Activated naive CD4-positive, alpha-beta T cell treated with anti-CD3 and anti-CD28 coated beads for 36 hours (primary cell): ENCODE measurements at places on chromosomes 5 and 9. TPM values are rescaled to one million over a fixed set of nuclear protein-coding genes. Genes with fewer than 3 reads are reported as not detected.

DNA sequence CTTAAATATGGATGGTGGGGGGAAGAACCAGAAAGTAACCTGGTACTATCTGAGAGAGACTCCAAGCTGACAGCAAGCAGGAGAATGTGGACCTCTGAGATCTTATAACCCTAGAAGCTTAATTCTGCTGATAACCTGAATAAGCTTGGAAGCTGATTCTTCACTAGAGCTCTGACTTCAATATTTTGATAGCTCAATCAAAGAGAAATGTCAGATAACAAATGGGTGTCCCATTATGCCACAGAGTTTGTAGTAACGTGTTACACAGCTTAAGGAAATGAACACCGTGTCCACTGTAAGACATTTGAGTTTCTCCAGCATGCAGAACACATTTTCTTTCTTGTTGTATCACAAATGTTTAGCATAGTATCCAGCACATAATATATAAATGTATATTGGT lies 626.7 kb downstream of the CDH12 start:
- H3K27me3 ChIP-seq: no peaks in the 10 kb centered on the region
- H3K36me3 ChIP-seq: no peaks in the 10 kb centered on the region
- no peak overlapping the region for H3K4me3 ChIP-seq
- no peak overlapping the region for H3K27ac ChIP-seq
- no peaks in the 10 kb centered on the region for H3K4me1 ChIP-seq

GRCh38 chr5:125961150-125961549 lies 462.1 kb upstream of the GRAMD2B start:
- no peaks in the 10 kb centered on the region for H3K4me1 ChIP-seq
- no peaks in the 10 kb centered on the region for H3K27me3 ChIP-seq
- no peak overlapping the region for H3K27ac ChIP-seq
- DNase-seq: no peak
- no peak overlapping the region for H3K4me3 ChIP-seq

DNA sequence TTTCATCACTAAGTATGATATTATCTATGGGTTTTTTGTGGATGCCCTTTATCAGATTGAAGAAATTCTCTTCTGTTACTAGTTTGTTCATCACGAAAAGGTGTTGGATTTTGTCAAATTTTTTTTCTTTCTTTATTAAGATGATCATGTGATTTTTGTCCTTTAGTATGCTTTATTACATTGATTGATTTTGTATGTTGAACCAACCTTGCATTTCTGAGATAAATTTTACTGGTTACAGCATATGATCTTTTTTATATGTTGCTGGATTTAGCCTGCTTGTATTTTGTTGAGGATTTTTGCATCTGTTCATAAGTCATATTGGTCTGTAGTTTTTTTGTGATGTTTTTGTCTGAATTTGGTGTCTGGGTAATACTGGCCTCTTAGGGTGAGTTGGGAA lies 42.8 kb downstream of the RAD23B start:
- no peaks in the 10 kb centered on the region for H3K27me3 ChIP-seq
- no peak overlapping the region for H3K27ac ChIP-seq
- H3K4me3 ChIP-seq: no peak overlapping the region
- peaks cover 66% of the 10 kb centered on the region for H3K36me3 ChIP-seq
- peaks cover 14% of the 10 kb centered on the region for H3K4me1 ChIP-seq
- no peak for DNase-seq

- H3K4me3 ChIP-seq: no peak overlapping the region
- peaks cover 22% of the 10 kb centered on the region for H3K36me3 ChIP-seq
- no peak overlapping the region for H3K27ac ChIP-seq
These were observed 91.2 kb downstream of the UBE2R2 start for GRCh38 chr9:33908114-33908513.

DNA sequence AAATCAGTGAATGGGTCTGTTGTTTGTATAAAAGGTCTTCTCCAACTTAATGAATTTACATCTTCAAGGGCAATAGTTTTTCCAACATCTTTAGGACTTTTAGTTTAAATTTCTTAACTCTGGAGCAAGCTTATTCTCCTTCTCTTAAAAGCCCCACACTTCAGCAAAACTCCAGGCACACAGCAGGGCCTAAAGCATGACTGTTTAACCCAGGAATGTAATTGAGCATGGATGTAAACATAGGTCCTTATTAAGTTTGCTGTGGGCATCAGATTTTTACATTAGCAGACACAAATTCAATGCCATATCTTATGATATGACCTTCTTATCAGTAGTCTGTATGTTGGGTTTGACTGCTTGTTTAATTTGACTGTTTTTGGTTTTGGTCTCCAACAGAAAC lies 78.9 kb downstream of the ABCA1 start:
- peaks cover 16% of the 10 kb centered on the region for H3K36me3 ChIP-seq
- no peak overlapping the region for H3K4me3 ChIP-seq
- H3K27me3 ChIP-seq: no peaks in the 10 kb centered on the region
- H3K4me1 ChIP-seq: peaks cover 16% of the 10 kb centered on the region
- no peak for DNase-seq

- no peak overlapping the region for H3K4me3 ChIP-seq
- peaks cover 73% of the 10 kb centered on the region for H3K4me1 ChIP-seq
- no peaks in the 10 kb centered on the region for H3K36me3 ChIP-seq
- DNase-seq: no peak
- H3K27me3 ChIP-seq: no peaks in the 10 kb centered on the region
- no peak overlapping the region for H3K27ac ChIP-seq
These were observed 43.9 kb downstream of the RAPGEF1 start for GRCh38 chr9:131695836-131696460.

GRCh38 chr9:117945286-117945685 lies 241.1 kb downstream of the TLR4 start:
- no peak overlapping the region for H3K27ac ChIP-seq
- no peaks in the 10 kb centered on the region for H3K4me1 ChIP-seq
- DNase-seq: no peak
- no peaks in the 10 kb centered on the region for H3K36me3 ChIP-seq
- no peak overlapping the region for H3K4me3 ChIP-seq

GRCh38 chr5:73693573-73694061 lies 67.6 kb downstream of the ARHGEF28 start:
- H3K4me1 ChIP-seq: peaks cover 5% of the 10 kb centered on the region
- DNase-seq: peak; percentile 12
- H3K36me3 ChIP-seq: no peaks in the 10 kb centered on the region

- H3K27ac ChIP-seq: no peak overlapping the region
- H3K36me3 ChIP-seq: no peaks in the 10 kb centered on the region
- DNase-seq: no peak
- peaks cover 13% of the 10 kb centered on the region for H3K27me3 ChIP-seq
- peaks cover 7% of the 10 kb centered on the region for H3K4me1 ChIP-seq
These were observed 235.7 kb upstream of the ADAMTSL1 start for GRCh38 chr9:18238254-18238653.

C9orf153 gene
- 0.31 TPM for total RNA-seq

CTNND2 gene
- total RNA-seq: not detected

GRCh38 chr5:21817668-21818369 lies 1035.3 kb downstream of the CDH12 start:
- peaks cover 2% of the 10 kb centered on the region for H3K4me1 ChIP-seq
- H3K27me3 ChIP-seq: no peaks in the 10 kb centered on the region
- no peak overlapping the region for H3K4me3 ChIP-seq
- H3K36me3 ChIP-seq: no peaks in the 10 kb centered on the region
- H3K27ac ChIP-seq: no peak overlapping the region

C9orf50 gene
- total RNA-seq: not detected

DNA sequence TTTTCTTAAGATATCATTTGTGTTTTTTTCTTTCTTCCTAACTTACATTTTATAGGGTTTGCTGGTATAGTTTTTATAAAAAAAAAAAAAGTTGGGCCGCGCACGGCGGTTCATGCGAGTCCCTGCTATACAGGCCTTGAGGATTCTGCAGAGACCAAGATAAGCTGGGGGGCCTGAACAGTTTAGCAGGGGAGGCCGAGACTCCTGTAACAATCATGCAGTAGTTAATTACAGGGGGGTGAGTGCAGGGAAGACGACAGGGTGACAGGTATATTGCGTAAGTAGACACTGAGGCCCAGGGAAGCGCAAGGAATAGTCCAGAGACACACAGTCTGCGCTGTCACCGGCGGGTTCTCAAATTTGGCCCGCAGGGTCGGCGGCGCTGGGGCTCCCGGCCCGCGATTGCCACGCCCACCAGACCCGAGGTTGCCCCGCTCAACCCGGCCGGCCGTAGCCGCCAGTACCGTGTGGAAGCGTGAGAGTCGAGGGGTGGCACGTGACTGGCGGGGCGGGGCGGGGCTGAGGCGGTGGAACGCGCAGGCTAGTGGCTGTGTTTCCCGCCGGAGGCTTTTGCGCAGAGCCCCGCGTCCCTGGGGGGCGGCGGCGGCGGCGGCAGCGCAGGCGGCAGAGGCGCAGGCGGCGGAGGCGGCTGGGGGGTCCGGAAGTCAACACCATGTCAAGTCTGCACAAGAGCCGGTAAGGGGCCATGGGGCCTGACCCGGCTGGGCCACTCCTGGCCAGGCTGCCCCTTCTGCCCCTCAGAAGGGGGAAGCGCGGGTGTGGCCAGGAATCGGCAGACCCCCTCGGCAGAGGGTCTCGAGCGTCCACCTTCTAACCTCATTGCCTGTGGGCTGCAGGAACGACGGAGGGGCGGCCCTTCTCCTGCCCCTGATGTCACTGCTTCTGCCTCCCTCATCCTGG lies at the start of gene TBC1D13:
Gene TBC1D13, plus strand, starts transcription at position 573 of the 921 bp plus-strand sequence. Its CDS starts 101 bp downstream, at position 674.
- peak within 1 kb of the TSS; percentile 81 for H3K27ac ChIP-seq
- no peaks in the 10 kb centered on the region for H3K36me3 ChIP-seq
- peaks cover 26% of the 10 kb centered on the region for H3K4me1 ChIP-seq
- DNase-seq: peak; percentile 91
- H3K4me3 ChIP-seq: peak within 1 kb of the TSS; percentile 90

DNA sequence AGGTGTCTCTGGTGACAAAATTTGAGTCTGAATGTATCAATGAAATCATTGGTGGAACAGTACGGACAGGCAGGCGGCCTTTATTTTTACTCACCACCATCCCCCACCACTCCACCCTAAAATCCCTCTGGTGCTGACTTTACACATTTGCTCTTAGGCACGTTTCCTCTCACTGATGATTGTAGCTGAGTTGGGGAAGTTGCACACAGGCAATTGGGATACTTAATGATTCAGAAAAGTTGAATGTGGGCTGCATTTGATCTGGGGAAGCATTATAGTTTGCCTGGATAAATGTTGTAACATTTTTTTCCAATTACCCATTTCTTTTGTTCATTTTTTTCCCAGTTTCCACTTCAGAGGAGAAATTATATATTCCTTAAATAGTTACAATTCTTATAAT lies 658.4 kb downstream of the TLR4 start:
- H3K4me1 ChIP-seq: no peaks in the 10 kb centered on the region
- no peak overlapping the region for H3K27ac ChIP-seq
- no peaks in the 10 kb centered on the region for H3K36me3 ChIP-seq
- DNase-seq: no peak
- H3K27me3 ChIP-seq: peaks cover 2% of the 10 kb centered on the region

MAMDC2 gene
- not detected for total RNA-seq

BOD1 gene
- 35.3 TPM for total RNA-seq

GRCh38 chr5:53590759-53591158 lies 30.3 kb downstream of the NDUFS4 start:
- peaks cover 52% of the 10 kb centered on the region for H3K4me1 ChIP-seq
- H3K4me3 ChIP-seq: no peak overlapping the region
- H3K27ac ChIP-seq: no peak overlapping the region
- peaks cover 4% of the 10 kb centered on the region for H3K36me3 ChIP-seq
- H3K27me3 ChIP-seq: no peaks in the 10 kb centered on the region

CCDC171 gene
- 2.0 TPM for total RNA-seq

DNA sequence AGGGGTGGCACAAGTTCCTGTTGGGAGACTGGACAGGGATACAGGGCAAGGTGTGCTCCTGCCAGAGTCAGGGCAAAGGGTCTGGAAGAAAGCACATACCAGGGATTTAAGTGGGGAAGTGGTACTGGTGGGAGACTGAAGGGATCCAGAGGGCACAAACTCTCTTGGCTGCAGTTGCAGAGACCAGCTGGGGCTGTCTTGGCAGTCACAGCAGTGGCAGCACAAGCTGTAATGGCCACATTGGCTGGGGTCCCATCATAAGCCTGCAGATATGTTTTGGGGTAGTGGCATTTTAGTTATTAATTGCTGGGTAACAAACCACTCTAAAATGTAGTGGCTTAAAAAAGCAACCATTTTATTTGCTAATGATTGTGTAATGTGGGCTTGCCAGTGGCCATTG lies 492.2 kb downstream of the ENC1 start:
- no peak overlapping the region for H3K27ac ChIP-seq
- H3K4me1 ChIP-seq: no peaks in the 10 kb centered on the region
- no peak overlapping the region for H3K4me3 ChIP-seq
- no peak for DNase-seq
- no peaks in the 10 kb centered on the region for H3K36me3 ChIP-seq

KIF24 gene
- total RNA-seq: 4.5 TPM

PITX1 gene
- total RNA-seq: not detected

GRCh38 chr5:180591311-180591887 lies at the start of gene SCGB3A1:
Gene SCGB3A1, minus strand, starts transcription at chr5:180591499. Its CDS starts 37 bp downstream, at chr5:180591462.
- H3K27ac ChIP-seq: no peak within 1 kb of the TSS
- H3K4me1 ChIP-seq: peaks cover 4% of the 10 kb centered on the region
- no peak within 1 kb of the TSS for H3K4me3 ChIP-seq
- DNase-seq: no peak
- no peaks in the 10 kb centered on the region for H3K36me3 ChIP-seq

DNA sequence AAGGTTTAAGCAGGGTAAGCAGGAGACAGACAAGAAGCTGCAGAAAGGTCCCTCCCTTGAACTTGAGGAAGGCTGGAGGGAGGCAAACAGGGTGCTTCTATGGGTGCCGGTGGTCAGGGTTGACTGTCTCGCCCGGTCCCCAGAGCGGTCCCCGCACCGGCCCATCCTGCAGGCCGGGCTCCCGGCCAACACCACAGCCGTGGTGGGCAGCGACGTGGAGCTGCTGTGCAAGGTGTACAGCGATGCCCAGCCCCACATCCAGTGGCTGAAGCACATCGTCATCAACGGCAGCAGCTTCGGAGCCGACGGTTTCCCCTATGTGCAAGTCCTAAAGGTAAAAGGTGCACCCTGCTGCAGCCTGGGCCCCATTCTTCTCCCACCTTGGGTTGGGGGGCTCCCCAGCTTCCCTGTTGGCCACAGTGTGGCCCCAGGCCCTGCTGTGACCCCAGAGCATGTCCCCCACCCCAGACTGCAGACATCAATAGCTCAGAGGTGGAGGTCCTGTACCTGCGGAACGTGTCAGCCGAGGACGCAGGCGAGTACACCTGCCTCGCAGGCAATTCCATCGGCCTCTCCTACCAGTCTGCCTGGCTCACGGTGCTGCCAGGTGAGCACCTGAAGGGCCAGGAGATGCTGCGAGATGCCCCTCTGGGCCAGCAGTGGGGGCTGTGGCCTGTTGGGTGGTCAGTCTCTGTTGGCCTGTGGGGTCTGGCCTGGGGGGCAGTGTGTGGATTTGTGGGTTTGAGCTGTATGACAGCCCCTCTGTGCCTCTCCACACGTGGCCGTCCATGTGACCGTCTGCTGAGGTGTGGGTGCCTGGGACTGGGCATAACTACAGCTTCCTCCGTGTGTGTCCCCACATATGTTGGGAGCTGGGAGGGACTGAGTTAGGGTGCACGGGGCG lies 5.7 kb downstream of the FGFR4 start:
- H3K36me3 ChIP-seq: no peaks in the 10 kb centered on the region
- peaks cover 5% of the 10 kb centered on the region for H3K27me3 ChIP-seq
- DNase-seq: no peak
